ENCODE measurements at places on chromosomes 4 and X.

- ATAC-seq: no peak
These were observed 1012.1 kb downstream of the FAM133A start for GRCh38 chrX:94686071-94686470.

DNA sequence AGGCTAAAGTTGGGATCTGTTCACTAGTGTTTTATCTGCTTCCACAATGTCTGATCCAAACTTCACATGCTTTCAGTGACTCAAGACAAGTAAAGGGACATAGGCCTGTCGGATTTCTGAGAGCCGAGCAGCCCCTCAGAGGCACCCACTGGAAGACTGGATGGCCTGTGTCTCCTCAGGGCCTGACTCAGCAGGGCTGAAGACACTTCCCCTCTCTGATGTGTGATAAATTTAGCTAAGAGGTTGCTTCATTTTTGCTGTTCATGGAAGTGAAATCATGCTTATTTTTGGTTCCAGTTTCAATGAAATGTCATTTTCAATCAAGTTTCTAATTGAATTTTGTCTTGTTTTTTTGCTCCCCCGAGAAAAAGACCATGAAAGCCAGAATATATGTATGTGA is 93.7 kb downstream of the MXRA5 start:
- no peak for ATAC-seq

DNA sequence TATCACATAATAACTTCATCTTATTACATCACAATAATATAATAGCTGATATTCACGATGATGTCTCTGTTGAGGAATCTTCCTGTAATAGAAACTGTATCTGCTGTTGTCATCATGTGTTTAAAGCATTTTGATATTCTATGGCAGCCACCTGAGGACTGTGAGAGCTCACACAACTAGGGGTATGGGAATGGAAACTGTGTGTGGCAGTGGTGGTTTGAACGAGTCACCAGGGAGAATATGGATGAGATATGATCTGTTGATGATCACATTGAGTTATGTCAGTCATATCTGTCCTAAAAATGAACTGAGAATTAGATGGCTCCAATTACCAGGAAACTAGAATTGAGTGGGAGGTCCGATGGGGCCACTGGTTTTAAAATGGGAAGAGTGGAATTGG is 169.6 kb downstream of the MID1IP1 start:
- ATAC-seq: no peak

- ATAC-seq: no peak
These were observed 38.7 kb downstream of the ADD1 start for GRCh38 chr4:2882341-2882740.

DNA sequence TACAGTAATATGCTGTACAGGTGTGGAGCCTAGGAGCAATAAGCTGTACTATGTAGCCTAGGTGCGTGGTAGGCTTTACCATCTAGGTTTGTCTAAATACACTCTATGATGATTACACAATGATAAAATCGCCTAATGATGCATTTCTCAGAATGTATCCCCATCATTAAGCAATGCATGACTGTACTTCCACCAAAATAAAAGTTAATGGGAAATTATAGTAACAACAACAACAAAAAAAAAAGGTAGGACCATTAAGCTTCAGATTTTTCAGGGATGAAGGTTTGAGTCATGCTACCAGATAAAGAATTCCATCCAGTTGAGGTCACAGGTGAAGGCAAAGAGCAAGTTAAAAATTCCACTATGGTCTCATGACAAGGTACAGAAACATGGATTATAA is 68.2 kb downstream of the MAGEA10 start:
- no peak for ATAC-seq

GRCh38 chr4:153585026-153585425 is 99.1 kb upstream of the TLR2 start:
- ATAC-seq: no peak

- ATAC-seq: no peak
These were observed 644.1 kb upstream of the AGA start for GRCh38 chr4:178086320-178086719.

- ATAC-seq: no peak
These were observed 200.5 kb downstream of the INPP4B start for GRCh38 chr4:142645475-142646108.

DNA sequence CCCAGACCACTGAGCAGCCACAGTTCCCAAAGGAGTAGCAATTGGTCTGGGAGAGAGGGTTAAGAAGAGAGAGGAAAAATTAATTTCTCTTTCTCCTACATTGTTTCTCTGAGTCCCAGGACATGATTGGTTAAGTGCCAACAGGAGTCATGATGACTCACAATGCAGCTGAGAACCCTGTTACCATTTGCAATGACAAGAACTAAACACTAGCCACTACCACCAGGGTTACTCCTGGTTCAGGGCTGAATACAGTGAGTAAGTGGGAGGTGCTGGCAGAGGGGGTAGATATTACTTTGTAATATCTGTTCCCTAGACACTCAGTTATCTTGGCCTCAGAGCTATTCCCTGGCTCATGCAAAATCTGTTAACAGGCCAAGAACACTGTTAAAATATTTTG is 18.0 kb downstream of the ETDC start:
- no peak for ATAC-seq

- ATAC-seq: no peak
These were observed 35.0 kb downstream of the LHFPL1 start for GRCh38 chrX:112644713-112645112.

DNA sequence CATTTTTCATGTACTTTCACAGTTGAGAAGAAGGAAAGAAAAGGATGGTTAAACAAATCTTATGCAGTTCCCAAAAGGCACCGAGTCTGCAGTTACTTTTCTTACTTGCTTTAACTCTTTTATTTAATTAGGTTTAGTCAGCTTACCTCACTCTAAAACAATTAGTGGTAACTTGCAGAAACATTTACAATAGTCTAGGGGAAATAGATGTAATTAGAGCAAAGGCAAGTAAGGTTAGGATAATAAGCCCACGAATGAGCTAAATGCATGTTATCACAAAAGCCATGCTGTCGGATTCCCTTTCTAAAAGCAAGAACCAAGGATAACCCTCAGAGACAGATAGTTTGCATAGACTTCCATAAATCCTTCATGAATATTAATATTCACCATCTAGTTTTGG is 82.0 kb upstream of the VCX2 start:
- ATAC-seq: no peak

- ATAC-seq: no peak
These were observed 207.0 kb downstream of the NSUN7 start for GRCh38 chr4:40956721-40957255.

DNA sequence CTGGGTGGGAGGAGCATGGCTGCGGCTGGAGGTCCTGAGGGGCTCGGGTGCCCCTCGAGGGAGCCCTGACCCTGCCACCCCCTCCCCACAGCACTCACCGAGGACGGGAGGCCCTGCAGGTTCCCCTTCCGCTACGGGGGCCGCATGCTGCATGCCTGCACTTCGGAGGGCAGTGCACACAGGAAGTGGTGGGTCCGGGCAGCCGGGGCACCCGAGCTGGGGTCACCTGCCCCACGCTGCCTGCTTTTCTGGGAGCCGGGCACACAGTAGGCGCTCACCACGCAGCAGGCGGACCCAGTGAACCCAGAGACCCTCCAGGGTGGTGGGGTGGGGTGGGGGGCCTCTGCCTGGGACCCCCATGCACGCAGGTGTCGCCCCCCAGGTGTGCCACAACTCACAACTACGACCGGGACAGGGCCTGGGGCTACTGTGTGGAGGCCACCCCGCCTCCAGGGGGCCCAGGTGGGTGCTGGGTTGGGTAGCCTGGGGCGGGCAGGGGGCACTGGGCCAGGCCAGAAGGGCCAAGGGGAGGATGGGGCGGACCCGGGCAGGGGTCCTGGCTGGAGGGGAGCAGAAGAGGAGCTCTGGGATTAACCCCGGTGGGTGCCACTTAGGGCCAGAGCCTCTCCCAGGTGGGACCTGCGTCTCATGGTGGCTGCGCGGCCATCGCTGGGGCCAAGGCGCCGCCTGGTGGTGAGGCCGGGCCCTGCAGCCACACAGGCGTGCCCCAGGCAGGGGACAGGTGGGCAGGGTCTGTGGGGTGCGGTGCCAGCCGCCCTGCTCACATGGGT is 1.4 kb downstream of the HGFAC start:
- ATAC-seq: peak; percentile 64

DNA sequence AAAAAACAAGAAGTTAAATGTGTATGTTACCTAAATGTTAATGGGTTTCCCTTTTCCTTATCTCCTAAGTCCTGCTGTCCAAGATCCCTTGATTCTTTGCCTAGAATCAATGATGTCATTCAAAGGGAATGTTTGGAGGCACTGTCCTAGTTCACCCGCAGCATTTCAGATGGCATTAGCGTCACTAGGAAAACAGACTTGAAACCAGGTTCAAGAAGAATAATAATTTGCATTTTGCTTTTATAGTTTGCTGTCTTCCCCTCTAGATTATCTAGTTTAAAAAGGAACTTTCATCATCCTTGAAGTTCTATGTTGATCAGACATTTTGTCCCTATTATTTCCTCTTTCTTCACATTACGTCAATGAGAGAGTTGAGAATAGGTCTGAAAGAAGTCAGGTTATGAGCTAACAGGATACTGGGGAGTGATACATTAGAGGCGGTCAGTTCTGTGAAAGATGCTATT is 234.1 kb upstream of the PGRMC2 start:
- ATAC-seq: no peak

GRCh38 chrX:41718481-41719235 is 5.3 kb upstream of the GPR82 start:
- no peak for ATAC-seq

- ATAC-seq: peak; percentile 85
These were observed 31.5 kb upstream of the NUP54 start for GRCh38 chr4:76179398-76180318.

DNA sequence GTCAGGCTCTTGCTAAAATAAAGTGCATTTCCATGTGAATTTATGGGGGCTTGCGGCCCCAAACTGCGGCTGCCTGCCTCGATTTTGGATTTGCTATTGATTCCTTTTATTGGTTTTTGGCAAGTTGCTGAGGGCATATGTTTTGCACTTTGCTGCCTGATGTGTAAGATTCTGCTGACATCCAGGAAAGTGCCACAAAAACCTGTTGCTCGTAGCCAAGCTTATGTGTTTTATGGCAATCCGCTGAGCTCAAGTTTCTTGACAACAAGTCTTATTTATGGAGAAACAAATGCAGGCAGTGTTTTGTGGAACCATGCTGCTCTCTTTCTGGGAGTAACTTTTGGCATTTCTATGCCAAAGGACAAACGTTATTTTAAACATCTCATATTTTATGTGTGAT is 97.3 kb upstream of the DDIT4L start:
- ATAC-seq: no peak

GRCh38 chrX:103513067-103513466 is 6.2 kb downstream of the RAB40A start:
- ATAC-seq: no peak

DNA sequence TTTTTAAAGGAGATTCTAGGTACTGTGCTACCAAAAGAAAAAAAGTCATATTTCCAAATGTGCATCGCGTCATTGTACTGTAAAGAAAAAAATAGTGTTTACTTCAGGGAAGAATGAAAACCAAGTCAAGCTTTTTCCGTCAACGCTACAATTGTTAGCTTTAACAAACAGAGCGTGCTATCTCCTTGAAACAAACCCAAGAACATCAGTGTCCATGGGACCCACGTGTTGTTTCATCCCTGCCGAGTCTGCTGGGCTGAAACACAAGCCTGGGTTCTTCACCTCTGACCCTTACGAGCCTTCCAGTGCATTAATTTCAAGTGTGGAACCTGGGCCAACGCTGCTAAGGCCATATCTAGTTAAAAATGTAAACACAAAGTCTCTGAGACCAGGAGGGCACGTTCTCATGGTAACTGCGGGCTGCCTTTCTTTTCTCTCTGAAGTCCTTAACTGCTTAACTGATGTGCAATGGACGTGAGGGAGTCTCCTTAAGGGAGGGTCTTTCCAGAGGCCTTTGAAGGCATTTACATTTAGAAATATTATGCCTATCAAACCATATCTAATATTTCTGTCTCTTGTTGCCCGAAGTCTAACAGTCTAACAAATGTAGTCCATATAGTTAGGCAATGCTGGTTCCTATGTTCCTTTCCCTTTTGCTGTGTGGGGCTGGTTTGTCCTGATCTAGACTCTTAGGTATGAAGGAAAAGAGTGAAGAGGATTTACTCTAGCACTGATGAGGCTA is 36.3 kb downstream of the ING2 start:
- ATAC-seq: no peak

DNA sequence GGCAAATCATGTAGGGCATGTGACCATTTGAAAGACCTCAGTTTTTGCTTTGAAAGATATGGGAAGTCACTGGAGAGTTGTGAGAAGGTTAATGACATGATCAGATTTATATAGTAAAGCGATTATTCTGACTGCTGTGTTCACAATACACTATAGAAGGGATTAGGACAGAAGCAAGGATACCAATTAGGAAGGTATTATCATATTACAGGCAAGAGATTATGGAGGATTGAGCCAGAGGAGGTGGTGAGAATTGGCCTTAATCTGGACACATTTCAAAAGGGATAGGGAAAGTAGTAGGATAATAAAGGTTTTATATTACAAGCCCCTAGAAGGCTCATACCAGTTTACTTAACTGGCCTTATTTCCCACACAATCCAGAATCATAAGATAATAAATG is 124.9 kb upstream of the POF1B start:
- ATAC-seq: no peak

DNA sequence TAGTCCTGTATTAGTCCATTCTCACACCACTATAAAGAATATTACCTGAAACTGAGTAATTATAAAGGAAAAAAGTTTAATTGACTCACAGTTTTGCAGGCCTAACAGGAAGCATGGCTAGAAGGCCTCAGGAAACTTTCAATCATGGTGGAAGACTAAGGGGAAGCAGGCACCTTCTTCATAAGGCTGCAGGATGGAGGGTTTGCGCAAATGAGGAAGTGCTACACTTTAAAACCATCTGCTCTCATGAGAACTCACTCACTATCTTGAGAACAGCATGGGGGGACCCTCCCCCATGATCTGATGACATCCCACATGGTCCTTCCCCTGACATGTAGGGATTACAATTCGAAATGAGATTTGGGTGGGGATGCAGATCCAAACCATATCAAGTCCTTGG is 12.1 kb upstream of the MAGEA11 start:
- no peak for ATAC-seq

DNA sequence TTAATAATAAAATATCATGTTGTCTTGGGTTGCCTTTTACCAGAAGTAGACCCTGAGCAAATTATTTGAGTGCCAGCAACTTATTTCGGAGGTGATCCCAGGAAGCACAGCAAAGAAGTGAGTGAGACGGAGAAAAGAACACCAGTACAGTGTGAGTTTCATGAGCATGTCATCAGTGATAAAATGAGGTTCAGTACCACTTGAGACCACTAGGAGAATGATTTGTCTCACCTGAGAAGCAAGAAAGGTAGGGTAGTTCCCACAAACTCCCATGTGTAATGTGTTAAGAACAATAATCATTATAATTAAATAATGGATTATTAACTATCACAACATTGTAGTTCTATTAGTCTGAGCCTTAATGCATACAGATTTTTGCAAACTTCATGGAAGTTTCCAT is 112.8 kb upstream of the DMD start:
- ATAC-seq: no peak

- ATAC-seq: no peak
These were observed 230.7 kb downstream of the NR3C2 start for GRCh38 chr4:148211533-148211932.

Data from stimulated activated memory B cell treated with anti-CD40 and anti-IgM and Interleukin-4, amounts not matched to agents 10 μg/mL and 1 μg/mL and 100 μg/mL, for 72 hours (primary cell).